ENCODE measurements at places on chromosomes 1 and 21.

DNA sequence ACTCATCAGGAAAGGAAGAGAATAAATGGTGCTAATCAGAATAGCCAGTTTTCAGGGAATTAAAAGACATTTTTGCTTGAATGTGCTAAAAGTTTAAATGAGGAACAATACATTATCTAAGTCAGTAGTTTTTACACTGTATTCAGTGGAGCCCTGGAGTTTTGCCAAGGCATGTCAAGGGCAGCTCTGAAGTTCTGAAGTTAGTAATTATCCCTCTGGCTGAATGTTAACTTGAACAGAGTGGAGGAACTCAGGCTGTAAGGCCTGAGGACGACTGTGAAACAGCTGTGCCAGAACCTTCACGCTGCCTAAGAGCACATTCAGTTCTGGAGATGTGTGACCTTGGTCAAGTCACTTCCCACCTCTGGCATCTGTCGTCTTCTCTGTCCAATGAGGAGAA, 68.1 kb downstream of the EDEM3 start:
- no peak for DNase-seq

GRCh38 chr1:111821121-111821745, 65.5 kb downstream of the DDX20 start:
- DNase-seq: no peak

GRCh38 chr1:40901886-40902852, 40.0 kb upstream of the CITED4 start:
- DNase-seq: no peak

- DNase-seq: no peak
Observed at GRCh38 chr1:84687714-84688462, 2.4 kb downstream of the SSX2IP start.

DNA sequence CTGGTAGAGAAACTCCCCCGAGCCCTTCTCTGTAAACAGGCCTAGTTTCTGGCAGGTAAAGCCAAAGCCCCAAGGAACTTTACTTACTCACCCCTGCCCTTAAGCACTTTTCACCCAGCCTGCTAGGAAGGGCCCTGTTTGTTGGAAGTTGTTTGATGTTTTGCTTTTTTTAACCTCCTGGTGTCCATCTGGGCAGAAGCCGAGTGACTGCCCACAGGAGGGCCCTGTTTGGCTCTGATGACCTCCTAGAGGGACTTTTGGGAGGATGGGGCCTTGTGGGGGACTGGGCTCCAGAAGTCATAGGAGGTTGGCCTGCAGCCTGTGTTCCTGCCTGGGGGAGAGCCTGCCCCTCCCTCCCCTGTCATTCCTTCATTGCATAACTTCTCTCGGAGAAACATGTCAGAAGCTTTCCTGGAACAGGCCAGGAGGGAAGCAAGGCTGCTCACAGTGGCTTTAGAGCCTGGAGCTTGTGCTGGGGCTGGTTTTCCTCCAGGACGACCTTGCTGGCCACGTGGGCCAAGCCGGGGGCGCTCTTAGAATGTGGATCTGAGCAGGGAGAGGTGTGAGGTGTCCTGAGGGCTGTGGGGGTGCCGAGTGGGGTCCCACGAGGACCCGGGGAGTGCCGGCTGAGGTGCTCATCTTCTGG, 33.9 kb downstream of the COQ8A start:
- no peak for DNase-seq

DNA sequence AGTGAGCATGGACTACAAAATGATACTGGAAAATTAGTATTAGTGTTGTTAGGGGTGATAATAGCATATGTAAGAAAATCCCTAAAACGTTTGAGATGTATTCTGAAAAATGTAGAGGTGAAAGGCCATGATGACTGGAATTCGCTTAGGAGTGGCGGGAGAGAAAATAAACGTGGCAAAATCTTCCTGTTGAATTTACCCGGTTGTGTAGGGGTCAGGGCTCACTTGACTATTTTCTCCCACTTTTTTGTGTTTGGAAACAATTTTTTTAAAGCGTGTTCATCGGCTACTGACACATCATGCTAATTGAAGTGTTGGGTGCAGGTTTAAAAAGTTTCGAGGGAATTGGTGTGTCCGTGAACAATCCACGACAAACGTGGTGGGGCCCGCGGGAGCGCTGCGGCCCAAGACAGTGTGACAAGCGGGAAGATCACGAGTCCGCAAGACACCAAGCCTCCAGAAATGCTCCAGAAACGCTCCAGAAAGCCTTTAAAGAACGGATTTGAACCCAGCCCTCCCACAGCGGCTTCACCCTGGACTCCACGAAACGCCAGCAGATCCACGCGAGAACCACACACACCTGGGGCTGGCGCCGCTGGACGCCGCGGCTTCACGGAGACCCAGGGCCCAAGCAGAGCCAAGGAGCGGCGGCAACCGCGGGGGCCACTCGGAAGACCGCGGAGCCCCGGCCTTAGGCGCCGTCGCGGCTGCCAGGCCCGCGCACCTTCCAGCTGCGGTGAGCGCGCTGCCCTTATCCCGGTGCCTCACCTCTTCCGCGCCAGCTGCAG, 573 bp downstream of the PSMG1 start:
- peak; percentile 1 for DNase-seq

GRCh38 chr1:20521960-20522861, 14.3 kb upstream of the MUL1 start:
- peak; percentile 73 for DNase-seq

DNA sequence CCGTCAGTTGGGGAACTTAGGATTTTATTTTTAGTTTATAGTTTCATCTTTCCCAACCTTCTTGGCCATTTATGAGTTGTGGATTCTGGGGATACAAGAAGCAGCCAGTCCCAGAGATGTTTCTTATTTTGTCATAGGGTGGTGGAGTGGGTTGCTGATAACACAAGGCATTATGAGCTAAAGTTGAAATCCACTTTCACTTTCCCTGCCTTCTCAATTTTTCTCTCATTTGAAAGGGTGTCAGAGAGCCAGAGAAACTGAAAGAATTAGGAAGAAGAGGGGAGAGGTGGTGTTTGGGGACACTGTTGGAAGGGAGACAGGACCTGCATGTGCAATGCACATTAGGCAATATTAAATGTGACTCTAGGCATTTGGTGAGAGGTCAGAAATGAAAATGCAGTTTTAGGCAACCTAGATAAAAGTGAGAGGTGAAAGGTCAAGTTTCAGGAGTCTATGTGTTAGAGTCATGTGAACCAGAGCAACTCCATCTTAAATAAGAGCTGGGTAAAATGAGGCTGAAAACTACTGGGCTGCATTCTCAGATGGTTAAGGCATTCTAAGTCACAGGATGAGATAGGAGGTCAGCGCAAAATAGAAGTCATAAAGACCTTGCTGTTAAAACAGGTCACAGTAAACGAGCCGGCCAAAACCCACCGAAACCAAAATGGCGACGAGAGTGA, 71.1 kb upstream of the F3 start:
- DNase-seq: no peak

- no peak for DNase-seq
Observed at GRCh38 chr1:190595438-190595837, 117.8 kb upstream of the BRINP3 start.

- DNase-seq: no peak
Observed at GRCh38 chr1:193767886-193768285, 581.5 kb upstream of the B3GALT2 start.

DNA sequence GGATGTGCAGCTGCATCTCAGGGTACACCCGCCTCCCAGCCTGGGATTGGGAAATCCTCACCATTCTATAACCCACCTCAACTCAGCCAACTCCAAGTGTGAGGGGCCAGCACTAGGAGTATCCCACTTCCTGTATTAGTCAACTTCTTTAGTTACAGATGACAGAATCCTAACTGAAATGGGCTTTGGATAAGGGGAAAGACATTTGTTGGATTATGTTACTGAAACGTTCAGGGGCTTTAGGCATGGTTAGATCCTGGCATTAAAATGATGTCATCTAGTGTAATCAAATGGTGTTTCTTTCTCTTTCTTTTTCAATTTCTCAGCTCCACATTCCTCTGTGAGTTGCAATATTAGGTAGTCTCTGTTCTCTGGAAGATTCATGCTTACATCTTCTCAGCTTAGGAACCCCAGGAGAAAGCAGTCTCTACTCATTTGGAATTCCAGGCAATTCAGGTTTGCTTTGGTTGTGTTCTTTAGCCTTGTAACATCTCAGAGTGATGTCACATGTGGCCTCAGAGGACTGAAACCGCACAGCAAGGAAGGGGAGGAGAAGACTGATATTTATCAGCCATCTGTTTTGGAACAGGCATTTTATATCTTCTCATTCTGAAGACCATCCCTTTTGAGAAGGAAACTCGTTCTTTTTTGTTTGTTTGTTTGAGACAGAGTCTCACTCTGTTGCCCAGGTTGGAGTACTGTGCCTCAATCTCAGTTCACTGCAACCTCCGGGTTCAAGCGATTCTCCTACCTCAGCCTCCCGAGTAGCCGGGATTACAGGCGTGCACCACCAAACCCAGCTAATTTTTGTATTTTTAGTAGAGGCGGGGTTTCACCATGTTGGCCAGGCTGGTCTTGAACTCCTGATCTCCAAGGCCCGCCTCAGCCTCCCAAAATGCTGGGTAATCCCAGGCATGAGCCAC, 18.9 kb upstream of the TMEM54 start:
- no peak for DNase-seq

DNA sequence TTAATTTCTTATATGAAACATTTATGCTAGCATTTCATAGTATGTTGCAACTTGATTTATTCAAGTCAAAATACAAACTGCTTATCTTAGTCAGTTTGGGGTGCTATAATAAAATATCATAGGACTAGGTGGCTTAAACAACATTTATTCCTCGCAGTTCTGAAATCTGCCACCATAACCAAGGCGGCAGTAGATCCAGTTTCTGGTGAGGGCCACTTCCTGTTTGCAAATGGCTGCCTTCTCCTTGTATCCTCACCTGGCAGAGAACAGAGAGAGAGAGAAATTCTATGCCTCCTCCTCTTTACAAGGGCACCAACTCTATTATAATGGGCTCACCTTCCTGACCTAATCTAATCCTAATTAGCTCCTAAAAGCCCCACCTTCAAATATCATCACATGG, 76.1 kb upstream of the RGS2 start:
- no peak for DNase-seq

GRCh38 chr1:12601700-12602658, 16.0 kb downstream of the DHRS3 start:
- peak; percentile 68 for DNase-seq

GRCh38 chr1:113353580-113353979, 36.7 kb upstream of the MAGI3 start:
- peak; percentile 41 for DNase-seq

GRCh38 chr1:203166192-203166940, 9.3 kb downstream of the MYBPH start:
- DNase-seq: no peak

DNA sequence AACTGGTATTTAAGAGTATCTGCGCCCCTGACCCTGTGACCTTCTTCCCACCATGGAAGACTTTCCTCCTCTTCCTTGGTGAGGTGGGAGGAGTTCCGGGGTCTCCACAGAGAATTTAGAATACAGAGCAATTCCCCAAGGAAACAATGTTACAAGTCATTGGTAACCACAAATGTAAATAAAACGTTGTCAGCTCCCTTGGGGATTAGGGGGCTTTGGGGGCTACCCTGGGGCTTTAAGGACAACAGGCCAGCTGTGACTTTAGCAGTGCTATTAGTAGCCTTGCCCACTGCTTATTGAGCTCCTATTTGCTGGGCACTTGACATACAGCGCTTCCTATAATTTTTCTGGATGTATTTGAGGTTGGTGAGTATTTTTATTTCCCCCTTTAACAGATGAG, 69.0 kb downstream of the IGSF21 start:
- DNase-seq: no peak

- no peak for DNase-seq
Observed at GRCh38 chr1:112061056-112061455, 71.6 kb upstream of the KCND3 start.

DNA sequence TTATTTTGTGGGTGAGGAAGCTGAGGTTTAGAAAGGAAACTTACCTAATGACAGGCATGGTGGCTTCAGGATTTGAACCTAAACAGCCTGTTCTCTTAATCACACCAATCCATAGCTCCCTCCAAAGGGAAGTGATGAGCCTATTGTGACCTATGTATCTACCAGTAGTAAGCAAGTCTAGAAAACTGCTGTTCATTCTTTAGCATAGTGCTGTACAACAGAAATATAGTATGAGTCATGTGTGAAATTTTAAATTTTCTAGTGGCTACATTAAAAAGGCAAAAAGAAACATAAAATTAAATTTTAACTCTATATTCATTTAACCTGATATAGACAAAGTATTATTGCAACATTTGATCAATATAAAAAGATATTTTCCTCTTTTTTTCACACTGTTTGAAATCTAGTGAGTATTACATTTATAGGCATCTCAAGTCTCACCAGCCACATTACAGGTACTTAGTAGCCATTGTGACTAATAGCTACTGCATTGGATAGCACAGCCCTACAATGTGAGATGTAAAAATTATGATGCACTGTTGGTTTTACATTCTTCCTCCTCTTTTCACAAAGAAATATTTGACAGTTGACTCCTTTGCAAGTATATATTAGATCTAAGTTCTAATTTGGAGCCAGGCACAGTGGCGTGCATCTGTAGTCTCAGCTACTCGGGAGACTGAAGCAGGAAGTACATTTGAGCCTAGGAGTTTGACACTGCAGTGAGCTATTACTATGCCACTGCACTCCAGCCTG, 16.6 kb downstream of the IPO9 start:
- no peak for DNase-seq

DNA sequence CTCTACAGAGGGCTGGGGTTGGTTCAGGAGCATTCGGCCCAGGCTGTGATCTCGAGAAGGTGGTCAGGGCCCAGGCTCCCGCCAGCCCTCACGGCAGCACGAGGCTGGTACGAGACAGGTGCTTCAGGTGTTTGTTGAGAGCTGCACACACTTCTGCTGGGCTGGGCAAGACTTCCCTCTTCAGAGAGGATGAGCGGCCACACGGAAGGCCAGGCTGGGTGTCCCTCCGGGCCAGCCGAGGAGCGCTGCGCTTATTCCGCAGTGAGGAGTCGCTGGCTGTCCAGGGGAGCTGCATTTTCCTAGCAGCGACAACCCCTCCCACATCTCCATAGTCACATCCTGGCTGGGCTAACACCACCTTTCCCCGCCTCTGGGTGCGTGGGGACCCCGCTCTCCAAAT, 50.5 kb downstream of the PDE9A start:
- DNase-seq: no peak

GRCh38 chr21:20353351-20353750, 644.9 kb upstream of the NCAM2 start:
- DNase-seq: no peak

- no peak for DNase-seq
Observed at GRCh38 chr1:165842023-165842670, 14.7 kb downstream of the UCK2 start.

GRCh38 chr1:112387807-112388206, 8.2 kb upstream of the CTTNBP2NL start:
- no peak for DNase-seq

DNA sequence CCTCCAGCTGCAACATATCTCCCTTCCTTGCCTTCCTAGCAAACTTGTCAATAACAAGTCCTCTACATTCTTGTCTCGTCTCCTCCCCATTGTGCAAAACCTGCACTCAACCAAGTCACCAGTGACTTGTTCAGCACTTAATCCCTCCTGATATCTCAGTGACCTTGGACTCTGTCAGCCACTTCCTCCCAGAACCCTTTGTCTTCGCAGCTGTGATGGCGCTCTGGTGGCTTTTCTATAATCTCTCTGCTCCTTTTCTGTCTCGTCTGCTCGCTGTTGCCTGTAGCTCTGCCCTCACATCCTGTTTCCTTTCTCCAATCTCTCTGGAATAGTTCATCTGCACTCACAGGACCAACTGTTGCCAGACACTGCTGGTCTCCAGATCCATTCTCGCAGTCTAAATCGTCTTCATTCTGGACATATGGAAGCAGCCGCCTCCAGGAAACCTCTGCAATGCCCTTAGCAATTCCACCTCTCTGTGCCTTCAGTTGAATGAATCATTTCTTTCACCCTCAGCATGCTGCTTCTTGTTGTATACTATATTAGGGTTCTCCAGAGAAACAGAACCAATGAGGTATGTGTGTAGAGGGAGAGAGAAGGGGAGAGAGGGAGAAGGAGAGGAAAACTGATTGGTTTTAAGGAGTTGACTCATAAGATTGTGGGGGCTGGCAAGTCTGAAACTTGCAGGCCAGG, 17.4 kb upstream of the IFNAR2 start:
- DNase-seq: no peak

Data from urothelium cell line (cell line).